ENCODE measurements at places on chromosomes 12 and 14. TPM values are rescaled to one million over a fixed set of nuclear protein-coding genes. Genes with fewer than 3 reads are reported as not detected.

NELL2 gene
- 3.8 TPM for polyA plus RNA-seq

BORCS5 gene
- 8.4 TPM for polyA plus RNA-seq

GLIPR1L1 gene
- polyA plus RNA-seq = not detected

GPR68 gene
- not detected for polyA plus RNA-seq

METTL25 gene
- polyA plus RNA-seq = 4.5 TPM

ASB2 gene
- polyA plus RNA-seq = 9.1 TPM

IGFBP6 gene
- 507 TPM for polyA plus RNA-seq

CATSPERB gene
- 1.1 TPM for polyA plus RNA-seq

FOXG1 gene
- not detected for polyA plus RNA-seq

CLEC4A gene
- 3.9 TPM for polyA plus RNA-seq

SERPINA10 gene
- polyA plus RNA-seq = not detected

CHGA gene
- 4.8 TPM for polyA plus RNA-seq

SLC16A7 gene
- polyA plus RNA-seq = 4.5 TPM

CLEC2D gene
- 0.25 TPM for polyA plus RNA-seq

TAS2R14 gene
- polyA plus RNA-seq = 2.0 TPM

CLMN gene
- 3.9 TPM for polyA plus RNA-seq

ITPR2 gene
- 3.3 TPM for polyA plus RNA-seq

FLVCR2 gene
- polyA plus RNA-seq = 0.38 TPM

CACNA1C gene
- polyA plus RNA-seq = 4.3 TPM

RNU7-1 gene
- polyA plus RNA-seq = not detected

ADCY4 gene
- polyA plus RNA-seq = 0.25 TPM

PTGER2 gene
- 0.38 TPM for polyA plus RNA-seq

PA2G4 gene
- 80.8 TPM for polyA plus RNA-seq

LTBP2 gene
- 40.4 TPM for polyA plus RNA-seq

LRCOL1 gene
- 0.59 TPM for polyA plus RNA-seq

PPP1R1A gene
- polyA plus RNA-seq = 4.7 TPM

PLCZ1 gene
- polyA plus RNA-seq = not detected

TAS2R8 gene
- polyA plus RNA-seq = not detected

RTL1 gene
- not detected for polyA plus RNA-seq

TIMELESS gene
- polyA plus RNA-seq = 4.6 TPM

FICD gene
- polyA plus RNA-seq = 0.63 TPM

ESRRB gene
- polyA plus RNA-seq = not detected

CLECL1 gene
- not detected for polyA plus RNA-seq

ALG10 gene
- polyA plus RNA-seq = 2.3 TPM

ITGA7 gene
- 633 TPM for polyA plus RNA-seq

STXBP6 gene
- polyA plus RNA-seq = 10.5 TPM

NTN4 gene
- polyA plus RNA-seq = 68.9 TPM

Data from aorta (tissue), 5 donors.